H1 (cell line): ENCODE measurements at places on chromosomes 16 and 17.

GRCh38 chr17:73646409-73647300 is 2.4 kb upstream of the SDK2 start:
- peak; percentile 66 for DNase-seq
- H3K4me3 ChIP-seq: no peak overlapping the region
- H3K36me3 ChIP-seq: no peaks in the 10 kb centered on the region

DNA sequence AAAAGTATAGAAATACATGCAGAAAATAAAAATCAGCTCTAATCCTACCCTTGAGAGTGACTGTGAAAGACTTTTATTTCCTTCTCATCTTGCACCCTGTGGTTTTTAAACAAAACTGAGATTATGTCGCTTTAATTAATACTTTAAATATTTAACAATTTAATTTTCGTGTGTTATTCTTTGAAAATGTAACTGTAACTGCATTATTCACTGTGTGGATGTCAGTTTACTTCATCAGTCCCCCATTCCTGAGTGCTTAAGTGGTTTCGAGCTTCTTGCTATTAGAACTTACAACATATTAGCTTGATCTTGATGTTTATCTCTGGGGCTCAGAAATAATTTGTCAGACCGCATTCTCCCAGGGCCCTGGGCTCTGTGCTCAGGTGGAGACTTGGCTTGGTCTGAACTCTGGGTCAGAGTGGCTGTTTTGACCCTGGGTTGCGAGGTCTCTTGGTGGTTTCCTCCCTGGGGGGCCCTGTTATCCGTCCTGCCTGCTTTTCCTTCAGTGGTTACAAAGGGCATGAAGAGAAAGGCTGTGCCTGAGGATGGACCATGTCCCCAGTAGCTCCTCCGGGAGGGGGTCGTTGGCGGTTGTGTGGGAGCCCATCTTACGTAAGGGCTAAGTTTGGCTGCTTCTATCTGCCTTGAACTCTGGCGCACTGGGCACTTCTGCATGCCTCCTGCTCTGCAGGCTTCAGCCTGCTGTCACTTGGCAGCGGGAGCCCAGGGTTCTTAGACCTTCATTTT is 25.7 kb downstream of the AKAP1 start:
- DNase-seq: no peak
- H3K27me3 ChIP-seq: no peaks in the 10 kb centered on the region
- H3K27ac ChIP-seq: no peak overlapping the region

- no peaks in the 10 kb centered on the region for H3K4me1 ChIP-seq
- H3K36me3 ChIP-seq: no peaks in the 10 kb centered on the region
- H3K27me3 ChIP-seq: no peaks in the 10 kb centered on the region
- no peak overlapping the region for H3K4me3 ChIP-seq
Measured at GRCh38 chr17:10051112-10051511, 146.0 kb upstream of the RCVRN start.

DNA sequence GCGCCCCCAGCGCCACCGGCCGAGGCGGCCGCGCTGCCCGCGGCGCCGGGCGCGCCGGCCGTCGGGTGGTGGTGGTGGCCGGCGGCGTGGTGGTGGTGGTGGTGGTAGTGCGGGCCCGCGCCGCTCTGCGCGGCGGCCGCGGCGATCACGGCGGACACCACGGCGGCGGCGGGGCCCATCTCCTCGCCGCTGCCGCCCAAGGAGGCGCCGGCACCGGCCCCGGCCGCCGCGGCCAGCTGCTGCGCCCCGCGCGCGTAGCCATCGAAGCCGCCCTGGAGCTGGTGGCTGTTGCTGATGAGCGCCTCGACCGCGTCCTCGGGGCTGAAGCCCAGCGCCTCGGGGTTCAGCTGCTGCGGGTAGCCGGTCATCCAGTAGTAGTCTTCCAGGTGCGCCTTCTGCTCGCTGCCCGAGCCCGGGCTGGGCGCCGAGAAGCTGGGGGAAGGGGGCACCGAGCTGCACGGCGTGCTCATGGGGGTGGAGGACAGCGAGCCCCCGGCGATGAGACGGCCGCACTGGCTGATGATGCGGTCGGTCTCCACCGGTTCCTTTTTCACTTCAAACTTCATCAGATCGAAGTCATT is 1.2 kb downstream of the MAF start:
- peak; percentile 69 for DNase-seq
- no peaks in the 10 kb centered on the region for H3K27me3 ChIP-seq
- no peak overlapping the region for H3K27ac ChIP-seq
- no peaks in the 10 kb centered on the region for H3K4me1 ChIP-seq

GRCh38 chr17:66165537-66166123 is 26.3 kb downstream of the CEP112 start:
- no peaks in the 10 kb centered on the region for H3K36me3 ChIP-seq
- H3K4me1 ChIP-seq: no peaks in the 10 kb centered on the region
- H3K4me3 ChIP-seq: no peak overlapping the region
- DNase-seq: no peak
- no peak overlapping the region for H3K27ac ChIP-seq

DNA sequence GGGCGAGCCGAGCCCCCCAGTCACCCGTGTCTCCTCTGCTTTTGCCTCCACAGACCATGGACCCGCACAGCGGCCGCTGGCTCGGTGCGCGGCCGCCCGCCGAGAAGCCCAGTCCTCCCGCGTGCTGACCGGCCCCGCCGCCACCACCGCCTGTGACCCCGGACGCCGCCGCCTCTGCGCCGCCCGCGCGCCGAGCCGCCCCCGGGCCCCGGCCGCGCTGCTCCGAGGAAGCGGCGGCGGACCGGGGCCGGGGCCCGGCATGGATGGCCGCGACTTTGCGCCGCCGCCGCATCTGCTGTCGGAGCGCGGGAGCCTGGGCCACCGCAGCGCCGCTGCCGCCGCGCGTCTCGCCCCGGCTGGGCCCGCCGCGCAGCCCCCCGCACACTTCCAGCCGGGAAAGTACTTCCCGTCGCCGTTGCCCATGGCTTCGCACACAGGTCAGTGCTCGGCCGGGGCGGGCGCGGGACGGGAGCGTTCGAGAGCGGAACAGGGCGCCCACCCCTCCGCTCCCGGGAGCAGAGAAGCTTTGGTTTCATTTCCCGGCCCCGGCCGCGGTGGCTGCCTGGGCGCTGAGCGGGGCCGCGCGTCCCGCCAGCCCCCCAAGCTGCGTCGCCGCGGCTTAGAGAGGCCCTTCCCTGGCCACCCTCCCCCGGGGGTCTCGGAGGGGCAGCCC is 4.4 kb downstream of the BAHCC1 start:
- H3K4me1 ChIP-seq: peaks cover 9% of the 10 kb centered on the region
- H3K36me3 ChIP-seq: no peaks in the 10 kb centered on the region
- H3K27me3 ChIP-seq: peaks cover 42% of the 10 kb centered on the region
- no peak for DNase-seq
- H3K27ac ChIP-seq: no peak overlapping the region
- peak overlapping the region; percentile 28 for H3K4me3 ChIP-seq

DNA sequence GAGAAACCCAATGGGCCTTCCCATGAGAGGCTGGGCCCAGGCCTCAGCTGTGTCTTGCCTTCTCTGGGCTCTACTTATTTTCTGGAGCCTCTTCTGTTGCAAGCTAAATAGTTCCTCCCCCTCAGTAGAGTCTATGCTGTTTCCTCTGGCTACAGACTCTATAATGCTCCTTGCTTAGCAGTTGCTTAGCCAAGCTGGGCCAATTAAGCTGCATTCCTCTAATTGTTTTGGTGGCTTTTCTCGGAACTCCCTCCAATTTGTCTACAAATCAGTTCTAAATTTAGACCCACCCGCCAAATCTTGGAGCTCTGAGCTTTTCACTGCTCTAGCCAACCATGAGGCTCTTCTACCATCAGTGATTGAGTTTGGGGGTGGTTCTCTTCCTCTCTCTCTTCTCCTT is 302.7 kb upstream of the ASIC2 start:
- no peak overlapping the region for H3K27ac ChIP-seq
- H3K36me3 ChIP-seq: no peaks in the 10 kb centered on the region
- no peaks in the 10 kb centered on the region for H3K4me1 ChIP-seq
- no peak overlapping the region for H3K4me3 ChIP-seq
- H3K27me3 ChIP-seq: no peaks in the 10 kb centered on the region

- no peaks in the 10 kb centered on the region for H3K36me3 ChIP-seq
- peaks cover 12% of the 10 kb centered on the region for H3K4me1 ChIP-seq
- no peak for DNase-seq
- peak overlapping the region; percentile 39 for H3K4me3 ChIP-seq
- no peak overlapping the region for H3K27ac ChIP-seq
Measured at GRCh38 chr17:65698381-65699061, 137.1 kb upstream of the AXIN2 start.

GRCh38 chr16:46620266-46621005 is 743 bp downstream of the SHCBP1 start:
- peak overlapping the region; percentile 64; the same call in 1 of the 2 replicates for H3K27ac ChIP-seq
- no peaks in the 10 kb centered on the region for H3K4me1 ChIP-seq
- no peak for DNase-seq
- no peaks in the 10 kb centered on the region for H3K27me3 ChIP-seq

DNA sequence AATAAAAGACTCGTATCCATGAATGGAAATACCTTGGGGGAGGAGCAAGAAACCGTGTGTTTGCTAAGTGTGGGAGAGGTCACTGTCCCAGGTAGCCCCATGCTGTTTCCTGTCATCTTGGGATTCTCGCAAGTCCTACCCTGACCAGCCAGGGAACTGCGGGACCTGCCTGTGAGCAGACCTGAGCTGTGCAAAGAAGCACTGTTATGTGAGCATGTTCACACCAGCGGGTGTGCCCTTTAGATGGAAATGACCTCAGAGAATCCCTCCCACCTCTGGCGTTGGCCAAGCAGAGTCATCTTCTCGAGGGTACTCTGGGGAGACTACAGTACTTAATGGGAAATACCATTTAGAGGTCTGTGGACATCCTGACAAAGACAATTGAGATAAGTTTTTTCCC is 127.0 kb upstream of the MON1B start:
- H3K4me3 ChIP-seq: no peak overlapping the region
- no peaks in the 10 kb centered on the region for H3K36me3 ChIP-seq
- peaks cover 9% of the 10 kb centered on the region for H3K4me1 ChIP-seq
- no peak overlapping the region for H3K27ac ChIP-seq

- H3K4me1 ChIP-seq: peaks cover 10% of the 10 kb centered on the region
- peaks cover 10% of the 10 kb centered on the region; the same call in 1 of the 2 replicates for H3K36me3 ChIP-seq
- H3K27me3 ChIP-seq: no peaks in the 10 kb centered on the region
- DNase-seq: no peak
Measured at GRCh38 chr16:70746040-70746707, 54.8 kb downstream of the VAC14 start.

- no peak overlapping the region for H3K27ac ChIP-seq
- DNase-seq: no peak
- no peak overlapping the region for H3K4me3 ChIP-seq
- no peaks in the 10 kb centered on the region; the same call in 1 of the 2 replicates for H3K4me1 ChIP-seq
- H3K27me3 ChIP-seq: no peaks in the 10 kb centered on the region
- no peaks in the 10 kb centered on the region for H3K36me3 ChIP-seq
Measured at GRCh38 chr16:88703486-88704309, 2.5 kb downstream of the RNF166 start.

DNA sequence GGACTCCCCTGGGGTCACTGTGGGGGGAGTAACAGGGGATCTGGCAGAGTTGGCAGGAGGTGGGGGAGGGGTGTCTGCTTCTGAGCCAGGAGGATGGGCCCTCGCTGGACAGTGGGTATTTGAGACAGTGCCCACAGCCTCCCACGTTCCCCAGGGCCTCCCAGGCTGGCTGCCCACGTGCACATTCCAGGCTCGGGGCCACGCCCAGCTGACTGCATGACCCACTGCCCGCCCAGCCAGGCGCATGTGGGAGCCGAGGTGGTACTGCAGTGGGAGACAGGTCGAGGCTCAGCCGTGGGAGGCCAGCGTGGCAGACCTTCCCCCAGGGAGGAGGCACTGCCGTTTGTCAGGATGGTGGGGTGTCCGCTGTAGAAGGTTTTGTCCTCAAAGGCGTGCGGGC is 38.8 kb downstream of the BAHCC1 start:
- no peak overlapping the region for H3K4me3 ChIP-seq
- H3K27ac ChIP-seq: no peak overlapping the region
- H3K4me1 ChIP-seq: no peaks in the 10 kb centered on the region; the same call in 1 of the 2 replicates
- no peaks in the 10 kb centered on the region for H3K27me3 ChIP-seq
- no peaks in the 10 kb centered on the region for H3K36me3 ChIP-seq
- DNase-seq: no peak

- peaks cover 17% of the 10 kb centered on the region for H3K27me3 ChIP-seq
- H3K27ac ChIP-seq: no peak overlapping the region
- H3K4me1 ChIP-seq: no peaks in the 10 kb centered on the region
- no peak for DNase-seq
Measured at GRCh38 chr16:80802138-80802537, 2.3 kb downstream of the CDYL2 start.

DNA sequence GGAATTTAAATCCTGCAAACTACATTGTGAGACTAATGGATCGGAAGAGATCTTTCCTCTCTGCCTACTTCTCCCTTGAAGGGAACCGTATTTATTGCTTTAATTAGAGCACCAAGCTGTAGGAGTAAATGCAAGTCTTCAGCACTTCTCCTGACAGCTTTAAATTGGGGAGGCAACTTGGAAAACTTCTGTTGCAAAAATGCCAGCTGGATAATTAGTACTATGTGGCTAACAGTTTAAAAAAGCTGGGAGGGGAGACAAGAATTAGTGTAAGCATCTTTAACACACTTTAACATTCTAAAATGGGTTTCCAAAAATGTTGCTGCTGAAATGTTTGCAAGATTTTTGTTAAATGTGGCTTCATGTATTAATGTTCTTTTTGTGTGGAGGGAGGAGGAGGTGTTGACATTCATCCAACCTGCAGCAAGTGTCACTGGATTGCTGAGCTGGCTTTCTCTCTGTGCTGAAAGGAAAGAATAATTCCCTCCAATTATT is 108.5 kb downstream of the PCTP start:
- no peaks in the 10 kb centered on the region for H3K36me3 ChIP-seq
- no peak overlapping the region for H3K27ac ChIP-seq
- no peak for DNase-seq
- no peaks in the 10 kb centered on the region for H3K27me3 ChIP-seq
- H3K4me1 ChIP-seq: no peaks in the 10 kb centered on the region

- H3K36me3 ChIP-seq: no peaks in the 10 kb centered on the region
- no peak overlapping the region for H3K4me3 ChIP-seq
- no peaks in the 10 kb centered on the region for H3K4me1 ChIP-seq
- H3K27me3 ChIP-seq: no peaks in the 10 kb centered on the region
Measured at GRCh38 chr17:1169221-1169928, 10.4 kb downstream of the ABR start.

DNA sequence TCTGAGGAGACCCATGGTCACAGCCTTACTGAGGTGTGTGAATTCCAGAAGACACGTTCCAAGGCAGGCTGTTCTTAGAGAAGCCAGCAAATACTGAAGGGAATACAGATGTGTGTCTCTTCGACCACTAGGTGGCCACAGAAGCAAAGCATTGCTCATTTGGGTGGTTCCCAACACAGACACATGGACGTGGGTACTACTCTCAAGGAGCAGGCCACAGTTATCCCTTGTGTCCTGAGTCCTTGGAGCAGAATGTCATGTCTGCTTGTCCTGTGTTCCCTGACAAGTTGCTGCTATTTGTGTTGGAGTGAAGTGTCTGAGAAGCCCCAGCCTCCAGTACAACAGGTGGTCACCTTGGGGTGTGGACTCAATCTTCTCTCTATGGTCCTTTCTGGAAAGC is 30.3 kb downstream of the HMOX2 start:
- no peak overlapping the region for H3K4me3 ChIP-seq
- peak; percentile 56 for DNase-seq
- peaks cover 6% of the 10 kb centered on the region; the same call in 1 of the 2 replicates for H3K36me3 ChIP-seq
- H3K27me3 ChIP-seq: no peaks in the 10 kb centered on the region
- H3K4me1 ChIP-seq: peaks cover 2% of the 10 kb centered on the region; the same call in 1 of the 2 replicates
